ENCODE measurements at places on chromosomes 11 and 22. TPM values are rescaled to one million over a fixed set of nuclear protein-coding genes. Genes with fewer than 3 reads are reported as not detected.

DNA sequence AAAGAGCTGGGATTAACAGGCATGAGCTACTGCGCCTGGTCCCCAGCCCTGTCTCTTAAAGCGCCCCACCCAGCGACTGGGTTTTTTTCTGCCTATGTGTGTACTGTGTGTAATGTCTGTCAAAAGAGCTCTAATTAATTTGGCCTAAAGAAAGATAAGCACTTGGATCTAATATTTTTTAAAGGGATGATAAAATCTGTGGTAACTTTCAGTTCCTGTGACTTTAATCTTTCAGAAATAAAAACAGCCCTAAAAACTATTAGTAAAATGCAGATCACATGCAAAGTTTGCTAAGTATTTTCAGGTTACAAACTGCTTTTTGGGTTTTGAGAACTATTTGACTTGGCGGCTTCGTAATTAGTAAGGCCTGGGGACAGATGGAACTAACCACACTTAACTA is 1358.7 kb downstream of the LRRC4C start:
- DNase-seq, result no peak

- no peak for DNase-seq
Observed at GRCh38 chr11:8333376-8333775, 69.7 kb upstream of the LMO1 start.

DNA sequence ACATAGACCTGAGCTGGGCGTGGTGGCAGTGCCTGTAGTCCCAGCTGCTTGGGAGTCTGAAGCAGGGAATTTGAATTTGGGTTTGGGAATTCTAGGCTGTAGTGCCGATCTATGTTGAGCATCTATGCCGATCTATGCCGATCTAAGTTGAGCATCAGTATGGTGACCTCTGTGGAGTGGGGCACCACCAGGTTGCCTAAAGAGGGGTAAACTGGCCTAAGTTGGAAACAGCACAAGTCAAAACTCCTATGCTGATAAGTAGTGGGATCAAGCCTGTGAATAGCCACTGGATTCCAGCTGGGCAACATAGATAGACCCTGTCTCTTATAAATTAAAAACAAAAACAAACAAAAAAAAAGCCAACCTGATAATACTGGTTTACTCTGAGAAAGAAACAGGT is 7.4 kb downstream of the WEE1 start:
- DNase-seq, result no peak

GRCh38 chr11:126496576-126497337 is 141.3 kb downstream of the ST3GAL4 start:
- DNase-seq, result no peak

DNA sequence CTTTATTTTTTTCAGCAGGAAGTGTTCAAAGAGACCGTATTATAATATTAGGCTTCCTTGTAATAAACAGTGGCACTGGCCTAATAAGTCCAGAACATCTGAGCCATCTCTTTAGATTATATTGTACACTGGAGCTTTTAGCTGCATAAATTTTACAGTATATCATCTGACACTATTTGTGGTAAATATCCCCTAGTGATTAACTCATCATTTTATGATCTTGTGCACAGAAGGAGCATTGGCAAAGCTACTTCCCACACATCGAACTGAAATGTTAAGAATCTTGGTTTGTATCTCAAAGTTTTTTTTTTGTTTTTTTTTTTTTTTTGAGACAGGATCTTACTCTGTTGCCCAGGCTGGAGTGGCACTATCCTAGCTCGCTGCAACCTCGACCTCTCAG is 162.7 kb downstream of the HIPK3 start:
- DNase-seq, result no peak

- DNase-seq, result no peak
Observed at GRCh38 chr22:38935023-38935422, 22.4 kb upstream of the APOBEC3A start.

- no peak for DNase-seq
Observed at GRCh38 chr11:16454289-16454863, 98.0 kb upstream of the SOX6 start.

DNA sequence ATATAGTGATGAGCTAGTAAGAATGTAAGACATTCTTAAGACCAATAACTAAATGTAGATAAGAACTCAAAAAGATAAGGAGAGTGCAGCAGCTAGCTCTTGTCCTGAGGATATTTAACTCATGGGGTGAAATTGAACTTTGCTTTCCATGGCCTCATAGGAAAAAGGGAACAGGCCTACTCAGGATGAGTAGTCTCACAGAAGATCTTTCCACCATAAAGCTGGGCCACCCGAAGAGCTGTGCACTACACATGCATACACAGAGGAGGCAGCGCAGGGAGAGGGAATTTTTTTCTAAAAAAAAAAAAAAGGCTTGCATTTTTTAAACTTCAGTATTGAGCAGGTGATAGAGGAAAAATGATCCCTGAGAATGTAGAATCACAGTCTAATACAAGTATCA is 59.9 kb upstream of the CFAP300 start:
- no peak for DNase-seq

DNA sequence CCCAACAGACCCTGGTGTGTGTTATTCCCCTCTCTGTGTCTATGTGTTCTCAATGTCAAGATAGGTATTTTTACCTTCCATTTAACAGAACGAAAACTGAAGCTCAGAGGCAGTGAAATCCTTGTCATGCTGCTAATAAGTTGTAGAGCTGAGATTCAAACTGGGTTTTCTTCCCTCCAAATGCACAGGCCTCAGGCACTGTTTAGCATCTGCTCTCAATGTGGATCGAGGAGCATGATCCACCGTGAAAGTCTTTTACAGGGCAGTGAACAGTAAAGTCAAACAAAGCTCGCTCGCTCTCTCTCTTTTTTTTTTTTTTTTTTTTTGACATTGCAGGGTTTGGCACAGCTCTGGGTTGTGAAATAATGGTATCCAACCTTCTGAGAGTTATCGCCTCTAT is 401.0 kb upstream of the SYN3 start:
- DNase-seq, result no peak

GRCh38 chr22:19632668-19633148 is 81.6 kb upstream of the SEPTIN5 start:
- DNase-seq, result no peak

- no peak for DNase-seq
Observed at GRCh38 chr11:111298413-111299100, at the start of gene POU2AF3. Gene POU2AF3, plus strand, starts transcription at chr11:111298546. Its CDS starts 36 bp downstream, at chr11:111298582.

DNA sequence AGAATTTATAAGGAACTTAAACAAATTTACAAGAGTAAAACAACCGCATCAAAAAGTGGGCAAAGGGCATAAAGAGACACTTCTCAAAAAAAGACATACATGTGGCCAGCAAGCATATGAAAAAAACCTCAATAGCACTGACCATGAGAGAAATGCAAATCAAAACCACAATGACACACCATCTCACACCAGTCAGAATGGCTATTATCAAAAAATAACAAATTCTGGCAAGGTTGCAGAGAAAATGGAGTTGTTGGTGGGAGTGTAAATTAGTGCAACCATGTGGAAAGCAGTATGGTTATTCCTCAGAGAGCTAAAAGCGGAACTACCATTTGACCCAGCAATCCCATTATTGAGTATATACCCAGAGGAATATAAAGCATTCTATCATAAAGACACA is 866.8 kb upstream of the TENM4 start:
- DNase-seq, result no peak

- no peak for DNase-seq
Observed at GRCh38 chr11:43268786-43269185, 43.0 kb upstream of the API5 start.

GRCh38 chr11:59771605-59772004 is 16.4 kb downstream of the STX3 start:
- no peak for DNase-seq

DNA sequence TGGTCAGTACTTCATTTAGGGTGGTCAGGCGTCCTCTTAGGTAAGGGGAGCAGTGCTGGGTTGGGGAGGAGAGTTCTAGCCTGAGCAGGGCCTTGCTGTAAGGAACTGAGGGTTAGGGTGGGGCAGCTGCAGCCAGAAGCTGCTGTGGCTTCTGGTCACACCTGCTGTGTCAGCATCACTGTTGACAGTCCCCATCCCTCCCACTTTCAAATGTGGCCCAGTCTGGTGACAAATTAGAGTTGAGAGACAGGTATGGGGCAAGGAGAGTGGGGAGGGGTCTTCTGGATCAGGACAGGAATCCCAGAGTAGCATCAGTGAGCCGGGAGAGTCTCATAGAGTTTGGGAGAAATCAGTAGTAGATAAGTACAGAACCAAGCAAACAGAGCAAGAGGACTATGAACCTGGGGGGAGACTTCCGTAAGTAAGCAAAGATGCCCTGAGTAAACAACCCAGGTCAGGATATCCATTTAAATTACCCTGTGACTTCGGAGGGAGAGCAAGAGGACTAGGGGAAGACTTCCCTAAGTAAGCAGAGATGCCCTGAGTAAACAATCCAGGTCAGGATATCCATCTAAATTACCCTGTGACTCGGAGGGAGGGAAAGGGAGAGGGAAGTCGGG is 53.7 kb downstream of the PPP6R2 start:
- no peak for DNase-seq

GRCh38 chr11:97461934-97462333 is 1072.1 kb downstream of the JRKL start:
- DNase-seq, result no peak

DNA sequence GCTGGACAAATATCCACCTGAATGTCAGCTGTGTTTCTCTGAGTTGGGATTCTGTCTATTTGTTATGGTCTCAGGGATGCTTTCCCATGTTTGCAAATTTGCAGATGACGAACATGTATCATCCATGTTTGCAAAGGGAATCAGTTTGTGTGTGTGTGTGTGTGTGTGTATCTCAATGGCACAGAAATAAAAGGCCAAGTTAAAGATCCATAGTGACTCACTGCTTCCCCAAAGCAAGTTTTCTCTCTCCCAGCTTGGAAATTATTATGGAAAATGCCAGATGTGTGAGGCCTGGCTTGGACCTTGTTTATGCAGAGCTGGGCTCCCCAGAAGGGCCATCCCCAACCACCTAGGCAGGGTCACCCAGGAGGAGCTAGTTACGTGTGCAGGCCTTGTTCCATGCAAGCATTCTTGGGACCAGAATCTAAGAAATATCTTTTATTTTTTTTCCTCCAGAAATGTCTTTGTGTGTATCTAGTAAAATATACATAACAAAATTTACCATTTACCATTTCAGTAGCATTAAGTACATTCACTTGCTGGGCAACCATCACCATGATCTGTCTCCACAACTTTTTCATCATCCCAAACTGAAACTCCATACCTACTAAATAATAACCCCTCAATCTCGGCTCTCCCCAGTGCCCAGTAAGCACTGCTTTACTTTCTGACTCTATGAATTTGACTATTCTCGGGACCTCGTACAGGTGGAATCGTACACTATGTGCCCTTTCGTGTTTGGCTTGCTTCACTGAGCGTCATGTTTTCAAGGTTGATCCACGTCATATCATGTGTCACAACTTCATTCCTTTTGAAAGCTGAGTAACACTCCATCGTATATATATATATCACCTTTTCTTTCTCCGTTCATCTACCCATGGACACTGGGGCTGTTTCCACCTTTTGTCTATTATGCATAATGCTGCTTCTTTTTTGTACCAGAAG is 56.6 kb upstream of the WNT7B start:
- DNase-seq, result no peak

DNA sequence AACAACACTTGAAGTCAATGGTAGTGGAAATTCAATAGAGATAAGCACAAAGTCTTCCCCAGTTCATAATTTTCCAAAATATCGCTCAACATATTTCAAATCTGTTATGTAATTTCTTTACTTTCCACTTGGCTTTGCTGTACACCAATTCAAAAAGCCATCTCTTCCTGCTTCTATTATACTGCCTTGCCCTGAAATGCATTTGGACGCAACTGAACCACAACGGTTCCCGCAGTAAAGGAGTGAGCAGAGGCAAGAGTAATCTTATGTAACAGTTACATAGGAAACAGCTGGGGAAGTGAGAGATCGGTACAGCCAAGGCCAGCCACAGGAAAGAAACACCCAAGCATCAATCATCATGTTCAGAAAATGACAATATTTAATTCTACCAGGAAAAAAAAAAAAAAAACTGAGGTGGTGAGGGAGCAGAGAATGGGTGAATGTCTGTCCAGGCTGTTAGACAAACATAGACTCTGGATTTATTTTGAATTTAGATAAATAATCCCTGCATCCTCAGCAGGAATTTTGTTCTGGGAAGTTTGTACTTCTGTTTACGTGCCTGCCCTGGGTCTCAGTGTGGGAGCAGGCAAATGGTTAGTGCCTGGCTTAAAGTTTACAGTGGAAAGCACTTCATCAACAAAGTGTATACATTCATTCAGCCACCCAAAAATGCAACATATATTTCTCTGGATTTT is 392.2 kb downstream of the ETS1 start:
- no peak for DNase-seq

DNA sequence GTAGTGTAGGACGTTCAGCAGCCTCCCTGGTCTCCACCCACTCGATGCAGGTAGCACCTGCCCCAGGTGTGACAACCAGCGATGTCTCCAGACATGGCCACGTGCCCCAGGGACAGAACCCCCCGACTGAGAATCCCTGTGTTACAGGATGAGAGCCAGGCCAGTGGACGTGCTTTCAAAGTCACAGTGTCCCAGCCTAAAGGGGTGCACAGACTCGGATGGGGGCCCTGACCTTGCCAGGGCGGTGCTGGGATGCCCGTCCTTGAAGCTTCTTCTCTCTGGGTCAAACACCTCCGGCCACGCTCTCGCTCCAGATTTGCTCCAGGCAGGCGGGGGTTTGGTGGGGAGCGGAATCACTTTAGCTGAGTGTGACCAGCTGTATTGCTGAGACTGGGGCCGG is 23.3 kb upstream of the GAL start:
- DNase-seq, result no peak

DNA sequence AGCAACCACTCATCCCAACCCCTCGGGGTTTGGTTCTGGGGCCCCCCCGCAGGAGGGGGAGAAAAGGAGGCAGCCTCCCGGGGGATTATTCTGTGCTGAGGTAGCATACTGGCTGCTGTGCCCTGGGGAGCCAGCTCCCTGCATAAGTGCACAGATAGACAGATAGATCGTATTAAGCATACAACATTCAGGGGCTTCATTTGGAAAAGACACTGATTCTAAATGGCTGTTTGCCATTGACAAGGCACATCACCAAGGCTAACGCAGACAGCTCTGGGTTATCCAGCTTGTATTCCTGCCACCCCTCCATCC is 547.9 kb downstream of the BUD13 start:
- DNase-seq, result no peak

GRCh38 chr11:12174128-12174476 is 63.7 kb downstream of the MICAL2 start:
- DNase-seq, result no peak

GRCh38 chr11:37313266-37313665 is 715.2 kb upstream of the RAG2 start:
- DNase-seq, result no peak

GRCh38 chr22:27546157-27546935 is 255.2 kb downstream of the MN1 start:
- DNase-seq, result no peak

GRCh38 chr11:88101881-88102597 is 73.2 kb downstream of the RAB38 start:
- DNase-seq, result no peak

KCNJ1 gene
- not detected for total RNA-seq

PKNOX2 gene
- 9.2 TPM for total RNA-seq

CDKN1C gene
- total RNA-seq, result 17.1 TPM

USP2 gene
- 2.1 TPM for total RNA-seq

INS gene
- not detected for total RNA-seq

MS4A4A gene
- total RNA-seq, result 63.7 TPM

FXYD2 gene
- not detected for total RNA-seq

THOC5 gene
- 39.8 TPM for total RNA-seq

OTOG gene
- total RNA-seq, result not detected

Measured in thoracic aorta (tissue), 2 donors.